Right lobe of liver (tissue), 6 donors: ENCODE measurements at places on chromosomes 2 and 18. TPM values are rescaled to one million over a fixed set of nuclear protein-coding genes. Genes with fewer than 3 reads are reported as not detected.

- H3K27me3 ChIP-seq = no peaks in the 10 kb centered on the region
- H3K4me1 ChIP-seq = no peaks in the 10 kb centered on the region
- no peaks in the 10 kb centered on the region for H3K36me3 ChIP-seq
- no peak for DNase-seq
- no peak overlapping the region for H3K27ac ChIP-seq
These were observed 23.3 kb downstream of the PAX8 start for GRCh38 chr2:113255140-113256070.

DNA sequence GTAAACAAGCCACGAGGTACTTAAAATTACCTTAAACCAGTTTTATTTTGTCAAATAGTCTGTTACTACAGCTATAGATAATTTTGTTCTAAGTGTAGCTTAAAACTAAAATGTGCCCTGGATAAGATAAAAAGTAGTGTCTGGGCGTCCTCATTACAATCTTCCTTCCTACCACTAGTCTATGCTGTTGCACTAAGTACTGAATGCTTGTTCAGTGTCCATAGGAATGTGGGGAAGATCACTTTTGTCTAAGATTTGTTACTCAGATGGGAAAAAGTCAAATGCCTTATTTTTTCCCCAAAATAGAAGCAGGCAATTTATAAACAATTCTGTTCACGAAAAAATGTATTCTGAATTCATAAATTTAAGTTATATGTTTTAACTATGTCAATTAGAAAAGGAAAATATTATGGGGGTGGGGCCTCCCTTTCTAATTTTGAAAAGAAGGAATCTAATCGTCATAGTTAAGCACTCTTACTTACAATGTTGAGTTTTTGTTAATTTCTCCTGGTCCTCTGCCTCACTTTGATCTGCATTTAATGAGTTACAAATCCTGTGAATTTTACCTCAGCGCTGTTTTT lies 140.4 kb upstream of the VRK2 start:
- no peak overlapping the region for H3K4me3 ChIP-seq
- no peaks in the 10 kb centered on the region for H3K4me1 ChIP-seq
- no peaks in the 10 kb centered on the region for H3K27me3 ChIP-seq
- no peak overlapping the region for H3K27ac ChIP-seq
- DNase-seq = no peak
- H3K36me3 ChIP-seq = no peaks in the 10 kb centered on the region

DNA sequence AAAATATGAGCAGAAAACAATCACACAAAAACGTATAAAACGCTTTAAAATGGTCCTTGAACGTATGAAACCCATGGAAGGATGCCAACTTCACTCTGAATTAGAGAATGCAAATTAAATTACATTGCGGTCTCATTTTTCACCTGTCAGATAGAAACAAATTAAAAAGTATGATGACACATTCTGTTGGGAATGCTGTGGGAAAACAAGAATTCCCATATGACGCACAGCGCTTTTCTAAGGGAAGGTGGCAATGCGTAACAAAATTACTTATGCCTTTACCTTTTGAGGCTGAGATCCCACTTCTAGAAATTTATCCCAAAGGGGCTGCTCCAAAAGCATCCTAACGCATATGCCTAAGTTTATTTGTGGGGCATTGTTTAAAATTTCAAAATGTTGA lies 3.8 kb upstream of the RPS7 start:
- no peaks in the 10 kb centered on the region for H3K36me3 ChIP-seq
- H3K27me3 ChIP-seq = no peaks in the 10 kb centered on the region
- DNase-seq = no peak
- H3K4me1 ChIP-seq = peaks cover 4% of the 10 kb centered on the region
- no peak overlapping the region for H3K27ac ChIP-seq

DNA sequence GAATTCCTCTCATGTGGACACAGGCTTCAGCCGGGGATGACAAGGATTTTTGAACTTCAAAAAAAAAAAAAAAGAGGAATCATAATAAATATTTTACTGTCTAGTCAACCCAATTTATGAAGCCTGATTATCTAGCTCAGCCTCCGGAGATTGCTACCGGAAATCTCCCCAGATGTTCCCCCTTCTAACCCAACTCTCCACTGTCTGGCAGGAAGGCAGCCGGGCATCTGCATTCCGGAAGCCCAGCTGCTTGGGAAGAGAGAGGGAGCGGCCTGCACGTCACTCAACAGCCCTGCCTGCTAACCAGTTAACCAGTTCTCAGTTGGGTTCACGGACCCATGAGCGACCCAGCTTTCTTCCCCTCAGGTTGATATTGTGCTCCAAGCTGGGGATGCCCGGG lies 87.2 kb upstream of the POU3F3 start:
- H3K36me3 ChIP-seq = no peaks in the 10 kb centered on the region
- H3K4me3 ChIP-seq = no peak overlapping the region
- H3K27ac ChIP-seq = no peak overlapping the region
- H3K4me1 ChIP-seq = no peaks in the 10 kb centered on the region
- DNase-seq = no peak

DNA sequence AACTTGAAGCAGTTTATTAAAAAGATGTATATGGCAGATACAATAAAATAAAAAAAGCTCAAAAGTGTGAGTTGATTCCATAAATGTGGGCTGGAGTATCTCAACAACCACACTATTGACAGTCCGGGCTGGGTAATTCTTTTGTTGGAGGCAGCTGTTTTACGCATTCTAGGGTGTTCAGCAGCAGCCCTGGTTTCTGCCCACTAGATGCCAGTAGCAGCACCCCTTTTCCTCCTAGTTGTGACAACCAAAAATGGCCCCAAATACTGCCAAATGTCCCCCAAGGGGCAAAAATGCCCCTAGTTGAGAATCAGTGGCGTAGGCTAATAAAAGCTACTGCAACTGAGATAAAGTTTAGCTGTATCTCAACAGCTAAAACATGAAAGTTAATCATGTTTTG lies 44.8 kb downstream of the CHMP3 start:
- H3K27ac ChIP-seq = no peak overlapping the region
- no peak for DNase-seq
- no peaks in the 10 kb centered on the region for H3K27me3 ChIP-seq
- no peaks in the 10 kb centered on the region for H3K36me3 ChIP-seq

DNA sequence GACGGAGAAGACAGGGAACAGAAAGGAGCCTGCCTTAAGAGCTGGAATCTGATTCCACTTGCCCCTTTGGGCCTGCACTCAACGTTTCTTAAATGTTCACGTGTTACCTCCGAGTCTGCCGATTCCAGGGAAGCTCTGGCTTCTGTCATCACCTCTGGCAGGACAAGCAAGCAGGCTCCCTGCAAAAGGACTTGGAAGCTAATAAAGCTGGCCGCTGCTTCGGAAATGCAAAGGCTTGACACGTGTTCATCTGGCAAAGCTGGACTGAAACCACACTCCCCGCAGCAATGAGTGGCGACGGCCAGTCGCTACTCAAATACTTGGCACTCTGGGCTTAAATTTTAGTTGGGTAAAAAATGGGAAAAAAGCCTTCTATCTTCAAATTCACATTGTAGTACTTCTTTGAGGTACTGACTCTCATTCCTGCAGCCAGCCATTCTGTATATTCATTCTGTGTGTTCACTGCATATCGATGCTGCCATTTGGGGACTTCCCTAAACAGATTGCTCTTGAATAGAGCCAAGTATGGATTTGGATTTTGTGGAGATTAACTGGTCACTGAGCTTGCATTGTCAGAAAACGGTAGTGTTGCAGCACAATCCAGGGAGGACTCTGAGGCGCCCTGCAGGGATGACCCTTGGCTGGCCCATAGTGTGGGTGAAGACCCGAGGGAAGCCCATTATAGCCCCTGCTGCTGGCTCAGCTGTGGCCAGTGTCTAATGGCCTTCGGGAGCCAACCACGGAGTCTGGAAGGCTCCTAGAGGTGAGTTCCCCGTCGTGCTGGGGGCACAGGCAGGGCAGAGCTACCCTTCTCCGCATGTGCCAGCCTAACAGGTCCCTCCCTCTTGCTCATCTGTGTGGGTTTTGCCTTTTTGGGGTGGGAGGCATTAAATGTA lies 231.5 kb downstream of the PRKCE start:
- no peak overlapping the region for H3K4me3 ChIP-seq
- H3K27ac ChIP-seq = no peak overlapping the region
- no peak for DNase-seq
- no peaks in the 10 kb centered on the region for H3K27me3 ChIP-seq
- no peaks in the 10 kb centered on the region for H3K4me1 ChIP-seq

GRCh38 chr2:66443979-66444861 lies 9.3 kb downstream of the MEIS1 start:
- no peaks in the 10 kb centered on the region for H3K4me1 ChIP-seq
- H3K27ac ChIP-seq = no peak overlapping the region
- peak overlapping the region; percentile 13 for H3K4me3 ChIP-seq
- no peak for DNase-seq
- no peaks in the 10 kb centered on the region for H3K36me3 ChIP-seq

DNA sequence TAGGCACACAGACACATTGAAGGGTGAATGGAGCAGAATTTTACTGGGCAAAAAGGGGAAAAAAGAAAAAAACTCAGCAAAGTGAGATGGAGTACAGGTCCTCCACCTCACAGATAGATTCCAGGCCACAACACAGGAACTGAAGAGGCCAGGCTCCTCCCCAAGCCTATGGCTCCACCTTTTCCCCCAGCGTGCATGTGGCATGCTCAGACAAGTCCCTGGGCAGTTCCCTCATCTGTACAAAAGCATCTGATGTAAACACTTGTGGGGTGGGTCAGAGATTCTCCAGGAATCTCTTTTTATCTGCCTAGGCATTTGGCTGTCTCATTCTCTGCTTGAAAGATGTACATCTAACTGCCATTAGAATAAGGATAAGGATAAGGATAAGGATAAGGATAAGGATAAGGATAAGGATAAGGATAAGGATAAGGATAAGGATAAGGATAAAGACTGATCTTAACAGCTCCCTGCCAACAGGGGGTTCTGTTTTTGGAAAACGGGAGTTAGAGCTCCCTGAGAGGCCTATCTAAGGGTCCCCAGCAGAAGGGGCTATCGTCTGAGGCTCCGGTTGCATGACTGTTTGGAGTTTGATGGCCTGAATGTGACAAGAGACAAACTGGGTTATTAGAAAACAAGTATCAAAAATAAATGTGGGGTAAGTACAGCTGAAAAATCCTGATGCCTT lies 17.2 kb upstream of the ASXL3 start:
- no peaks in the 10 kb centered on the region for H3K36me3 ChIP-seq
- H3K27me3 ChIP-seq = no peaks in the 10 kb centered on the region
- DNase-seq = no peak

- no peak overlapping the region for H3K27ac ChIP-seq
- DNase-seq = no peak
- no peaks in the 10 kb centered on the region for H3K4me1 ChIP-seq
- H3K4me3 ChIP-seq = no peak overlapping the region
These were observed 33.7 kb upstream of the APCDD1 start for GRCh38 chr18:10420561-10421352.

GRCh38 chr18:72866901-72867745 lies 664 bp downstream of the NETO1 start:
- H3K36me3 ChIP-seq = no peaks in the 10 kb centered on the region
- no peak for DNase-seq
- H3K27me3 ChIP-seq = no peaks in the 10 kb centered on the region
- no peaks in the 10 kb centered on the region for H3K4me1 ChIP-seq

GRCh38 chr18:31104444-31104843 lies 2.2 kb upstream of the DSC2 start:
- no peaks in the 10 kb centered on the region for H3K27me3 ChIP-seq
- DNase-seq = no peak
- H3K36me3 ChIP-seq = no peaks in the 10 kb centered on the region
- no peak overlapping the region for H3K4me3 ChIP-seq
- H3K4me1 ChIP-seq = no peaks in the 10 kb centered on the region

DNA sequence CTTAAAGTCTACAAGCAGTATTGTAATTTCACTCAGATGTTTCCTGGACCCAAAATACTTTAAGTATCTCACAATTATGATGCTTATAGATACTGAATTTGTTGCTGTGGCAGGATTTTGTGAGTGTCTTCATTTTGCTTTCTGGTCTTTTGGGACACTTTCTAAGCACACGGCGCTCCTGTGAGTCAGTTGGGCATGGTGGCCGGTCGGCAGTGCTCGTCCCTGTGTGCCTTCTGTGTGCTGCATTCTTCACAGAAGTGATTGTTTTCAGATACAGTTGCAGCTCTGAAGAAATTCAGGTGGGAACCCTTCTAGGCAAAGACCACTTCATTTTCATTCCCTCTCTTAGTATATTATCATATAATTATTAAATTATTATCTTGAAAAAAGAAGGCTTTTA lies 273.3 kb downstream of the ZNF407 start:
- no peaks in the 10 kb centered on the region for H3K36me3 ChIP-seq
- DNase-seq = no peak
- no peaks in the 10 kb centered on the region for H3K27me3 ChIP-seq
- no peaks in the 10 kb centered on the region for H3K4me1 ChIP-seq

DNA sequence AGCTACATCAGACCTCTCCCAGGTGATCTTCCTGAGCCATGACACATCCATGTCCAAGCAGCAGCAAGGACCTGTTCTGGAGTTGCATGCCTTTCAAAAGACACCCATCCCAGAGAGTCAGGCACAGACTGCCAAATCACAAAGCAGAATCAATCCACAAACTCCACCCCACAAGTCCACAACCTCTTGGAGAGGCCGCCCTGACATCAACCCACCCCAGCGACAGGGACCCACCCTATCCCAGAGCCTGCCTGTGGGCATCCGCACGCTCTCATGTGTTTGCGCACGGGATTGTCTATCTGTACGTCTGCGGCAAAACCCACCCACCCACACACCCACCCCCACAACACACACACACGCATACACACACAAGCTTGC lies 11.9 kb downstream of the SMAD7 start:
- peaks cover 10% of the 10 kb centered on the region for H3K36me3 ChIP-seq
- H3K4me1 ChIP-seq = peaks cover 79% of the 10 kb centered on the region
- DNase-seq = no peak
- H3K4me3 ChIP-seq = no peak overlapping the region

GRCh38 chr2:234643407-234643806 lies 146.5 kb upstream of the ARL4C start:
- H3K4me1 ChIP-seq = no peaks in the 10 kb centered on the region
- no peaks in the 10 kb centered on the region for H3K36me3 ChIP-seq
- no peaks in the 10 kb centered on the region for H3K27me3 ChIP-seq
- no peak overlapping the region for H3K27ac ChIP-seq
- H3K4me3 ChIP-seq = no peak overlapping the region

DNA sequence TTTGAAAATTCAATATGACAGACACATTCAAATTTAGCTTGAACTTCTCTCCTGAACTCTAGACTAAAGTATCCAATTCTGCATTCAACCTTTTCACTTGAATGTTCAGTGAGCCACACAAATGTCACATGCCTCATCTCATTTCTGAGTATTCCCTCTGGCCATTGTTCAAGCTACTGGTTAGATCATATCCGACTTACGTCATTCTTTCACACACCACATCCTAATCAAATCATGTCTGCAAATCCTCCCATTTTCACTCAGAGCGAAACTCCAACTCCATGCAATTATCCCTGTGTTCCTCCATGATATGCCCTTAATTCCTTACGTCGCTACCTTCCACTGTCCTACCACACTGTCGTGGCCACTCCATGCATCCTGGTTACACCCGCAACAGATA lies 425.1 kb downstream of the CBLN2 start:
- H3K4me1 ChIP-seq = peaks cover 14% of the 10 kb centered on the region
- H3K27ac ChIP-seq = no peak overlapping the region
- DNase-seq = no peak
- no peak overlapping the region for H3K4me3 ChIP-seq

- H3K4me1 ChIP-seq = no peaks in the 10 kb centered on the region
- no peaks in the 10 kb centered on the region for H3K27me3 ChIP-seq
- no peaks in the 10 kb centered on the region for H3K36me3 ChIP-seq
- H3K4me3 ChIP-seq = no peak overlapping the region
- no peak overlapping the region for H3K27ac ChIP-seq
- no peak for DNase-seq
These were observed 108.0 kb upstream of the TNP1 start for GRCh38 chr2:216967889-216968288.

Gene LIMS2
- 36.6 TPM for total RNA-seq

Gene APLF
- 2.3 TPM for total RNA-seq
